ENCODE measurements at places on chromosomes 7 and 10.

DNA sequence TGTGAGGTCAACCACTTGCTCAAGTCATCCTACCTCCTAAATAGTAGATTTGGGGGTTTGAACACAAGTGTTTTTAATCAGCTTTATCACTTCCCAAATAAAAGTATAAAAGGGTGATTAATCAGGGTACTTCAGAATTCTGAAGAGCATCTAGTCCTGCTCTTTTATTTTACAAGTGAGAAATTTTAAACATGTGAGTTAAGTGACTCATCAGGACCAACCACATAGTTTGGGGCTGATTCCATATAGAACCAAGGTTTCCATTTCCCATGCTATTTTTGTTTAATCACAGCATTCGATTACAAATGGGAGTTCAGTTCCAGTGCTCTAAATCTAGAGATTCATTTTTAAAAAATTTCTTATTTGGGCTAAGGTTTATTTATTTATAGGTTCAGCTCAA lies 113.4 kb downstream of the GPR158 start:
- DNase-seq: no peak

DNA sequence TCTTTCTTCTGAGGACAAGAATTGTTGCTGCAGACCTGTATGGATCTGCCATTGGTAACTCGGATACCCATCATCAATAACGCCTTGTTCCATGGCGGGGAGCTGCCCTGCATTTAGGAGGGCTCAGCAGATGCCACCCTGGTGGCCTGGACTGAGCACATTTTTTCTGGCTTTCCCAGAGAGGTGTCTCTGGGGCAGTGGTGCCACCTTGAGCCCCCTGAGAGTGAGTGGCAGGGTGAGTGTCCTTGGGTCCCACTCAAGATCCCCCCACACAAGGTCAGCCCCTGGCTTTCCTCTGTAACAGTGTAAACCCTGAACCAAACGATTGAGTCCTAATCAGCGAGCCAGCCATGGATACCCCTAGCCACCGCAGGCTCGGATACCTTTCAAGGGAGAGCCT lies 258.6 kb downstream of the GLRX3 start:
- DNase-seq: peak; percentile 18

- no peak for DNase-seq
Observed at GRCh38 chr7:92847305-92847704, 10.9 kb upstream of the CDK6 start.

DNA sequence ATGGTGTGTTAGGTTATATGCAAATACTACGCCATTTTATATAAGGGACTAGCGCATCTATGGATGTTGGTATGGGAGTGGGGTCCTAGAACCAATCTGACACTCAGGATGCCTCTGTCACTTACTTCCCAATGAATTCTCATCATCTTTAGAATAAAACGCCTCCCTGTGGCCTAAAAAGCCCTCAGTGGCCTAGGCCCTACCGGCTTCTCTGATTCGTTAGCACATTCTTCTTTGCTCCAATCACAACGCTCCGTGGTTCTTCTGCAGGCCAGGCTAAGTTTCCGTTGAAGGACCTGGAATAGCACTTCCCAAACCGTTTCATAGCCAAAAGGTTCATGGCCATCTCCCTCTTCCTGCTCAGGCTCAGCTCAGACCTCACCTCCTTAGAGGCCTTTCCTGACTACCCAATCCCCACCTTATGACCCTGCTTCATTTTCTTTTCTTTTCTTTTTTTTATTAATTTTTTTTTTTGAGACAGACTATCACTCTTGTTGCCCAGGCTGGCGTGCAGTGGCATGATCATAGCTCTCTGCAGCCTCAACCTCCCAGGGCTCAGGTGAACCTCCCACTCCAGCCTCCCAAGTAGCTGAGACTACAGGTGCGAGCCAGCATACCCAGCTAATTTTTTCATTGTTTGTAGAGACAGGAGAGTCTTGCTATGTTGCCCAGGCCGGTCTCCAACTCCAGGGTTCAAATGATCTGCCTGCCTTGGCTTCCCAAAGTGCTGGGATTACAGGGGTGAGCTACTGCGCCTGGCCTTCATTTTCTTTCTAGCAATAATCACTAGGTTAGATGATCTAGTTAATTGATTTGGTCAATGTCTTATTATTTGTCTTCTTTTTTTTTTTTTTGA lies 24.5 kb upstream of the YWHAG start:
- DNase-seq: no peak

GRCh38 chr7:69677054-69677852 lies 79.0 kb downstream of the AUTS2 start:
- DNase-seq: no peak

GRCh38 chr10:27527666-27528295 lies 23.7 kb downstream of the RAB18 start:
- no peak for DNase-seq

GRCh38 chr7:42560866-42561265 lies 323.9 kb upstream of the GLI3 start:
- DNase-seq: no peak

GRCh38 chr10:19449860-19450259 lies 366.4 kb upstream of the PLXDC2 start:
- DNase-seq: no peak

- no peak for DNase-seq
Observed at GRCh38 chr7:135822376-135822775, 73.8 kb upstream of the FAM180A start.

DNA sequence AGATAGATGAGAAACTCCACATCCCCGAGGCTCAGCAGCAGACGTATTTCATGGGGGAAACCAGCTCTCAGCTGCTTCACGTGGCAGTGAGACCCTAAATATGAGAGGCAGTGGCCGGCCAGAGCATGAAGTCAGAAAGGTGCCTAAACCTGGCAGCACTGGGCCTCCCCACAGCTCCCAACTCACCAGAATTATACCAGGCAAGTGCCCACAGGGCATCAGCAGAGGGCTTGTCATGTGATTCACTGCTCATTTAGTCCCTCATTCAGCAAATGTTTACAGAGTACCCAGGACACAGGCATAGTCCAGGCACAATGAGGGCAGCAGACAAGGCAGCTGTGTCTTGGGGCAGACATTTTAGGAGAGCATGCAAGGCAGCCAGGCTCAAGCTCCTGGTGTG lies 212.6 kb downstream of the PTPRN2 start:
- no peak for DNase-seq

GRCh38 chr10:61804414-61804813 lies 97.1 kb upstream of the ARID5B start:
- DNase-seq: no peak

- DNase-seq: no peak
Observed at GRCh38 chr7:20089431-20089830, 127.8 kb downstream of the MACC1 start.

DNA sequence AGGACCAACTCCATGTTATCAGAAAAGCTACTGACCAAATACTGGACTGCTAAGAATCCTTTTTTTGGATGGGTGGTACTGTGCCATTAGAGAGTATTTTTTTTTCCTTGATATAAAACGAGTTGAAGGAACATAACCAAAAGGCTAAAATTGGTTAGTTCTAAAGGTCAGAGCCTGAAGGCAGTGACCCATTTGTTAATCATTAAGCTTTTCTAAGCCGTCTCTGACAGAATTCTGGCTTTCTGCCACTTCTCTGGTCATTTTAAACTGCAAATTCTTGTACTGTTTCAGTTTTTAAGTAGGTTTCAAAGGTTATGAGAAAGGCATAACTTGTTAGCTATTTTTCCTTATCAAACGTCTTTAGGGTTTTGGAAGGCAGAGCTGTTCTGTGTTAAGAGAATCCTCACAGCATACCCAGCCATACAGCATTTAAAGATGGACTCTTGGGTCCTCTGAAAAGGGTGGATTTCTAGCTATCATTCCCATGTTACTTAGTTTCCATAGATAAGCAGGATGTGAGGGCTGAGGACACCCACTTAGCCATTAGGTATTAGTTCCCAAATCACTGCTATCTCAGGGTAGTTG lies 196.8 kb downstream of the RNLS start:
- DNase-seq: no peak

DNA sequence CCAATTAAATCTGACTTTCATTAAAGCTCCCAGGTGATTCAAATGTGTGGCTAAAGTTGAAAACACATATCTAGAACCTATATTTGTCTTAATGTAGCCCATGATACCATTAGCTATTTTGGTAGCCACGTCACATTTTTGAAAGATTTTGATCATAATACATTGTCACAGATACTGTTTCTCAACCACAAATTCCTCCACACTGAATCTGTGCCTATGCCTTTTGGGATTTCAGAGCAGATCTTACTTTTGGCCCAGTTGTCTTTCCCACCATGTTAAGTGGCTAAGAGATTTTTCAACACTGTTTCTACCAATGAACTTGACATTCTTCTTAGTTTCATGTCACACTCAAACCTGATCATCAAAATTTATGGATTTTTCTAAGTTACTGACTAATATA lies 47.4 kb downstream of the CH25H start:
- DNase-seq: no peak

GRCh38 chr7:1028775-1029636 lies 15.3 kb upstream of the GPR146 start:
- DNase-seq: peak; percentile 80

DNA sequence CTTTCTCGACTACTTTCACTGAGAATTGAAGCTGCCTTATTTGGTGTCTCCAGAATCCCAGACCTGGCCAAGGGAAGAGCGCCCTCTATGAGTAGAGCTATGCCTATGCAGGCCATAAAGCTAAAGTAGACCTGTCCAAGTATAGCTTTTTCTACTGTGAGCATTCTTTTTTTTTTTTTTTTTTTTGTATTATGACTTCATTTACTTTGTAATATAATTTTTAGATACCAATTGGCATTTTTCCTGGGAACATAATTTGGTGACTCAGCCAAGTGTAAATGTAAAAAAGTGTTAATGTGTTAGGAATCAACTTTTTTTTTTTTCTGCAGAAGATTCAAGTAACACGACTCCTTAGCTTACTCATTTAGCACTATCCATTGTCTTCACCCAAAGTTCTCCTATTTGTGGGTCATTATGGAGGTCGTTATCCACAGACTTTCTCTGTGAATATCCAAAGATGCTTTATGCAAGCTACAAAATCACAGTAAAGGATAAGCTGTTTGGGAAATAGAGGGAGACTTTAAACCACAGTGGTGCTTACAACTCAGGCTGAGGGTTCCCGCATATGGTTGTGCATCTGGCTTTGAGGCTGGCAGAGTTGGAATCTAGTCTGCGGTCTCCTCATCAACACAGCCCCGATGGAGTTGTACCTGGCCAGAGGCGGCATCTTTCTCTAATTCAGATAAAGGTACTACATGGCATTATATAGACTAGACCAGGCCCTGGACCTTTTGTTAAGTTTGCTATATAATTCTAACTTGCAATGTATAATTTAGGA lies 1040.2 kb upstream of the SORCS1 start:
- DNase-seq: no peak

GRCh38 chr10:36591436-36591835 lies 534.0 kb upstream of the ANKRD30A start:
- no peak for DNase-seq

DNA sequence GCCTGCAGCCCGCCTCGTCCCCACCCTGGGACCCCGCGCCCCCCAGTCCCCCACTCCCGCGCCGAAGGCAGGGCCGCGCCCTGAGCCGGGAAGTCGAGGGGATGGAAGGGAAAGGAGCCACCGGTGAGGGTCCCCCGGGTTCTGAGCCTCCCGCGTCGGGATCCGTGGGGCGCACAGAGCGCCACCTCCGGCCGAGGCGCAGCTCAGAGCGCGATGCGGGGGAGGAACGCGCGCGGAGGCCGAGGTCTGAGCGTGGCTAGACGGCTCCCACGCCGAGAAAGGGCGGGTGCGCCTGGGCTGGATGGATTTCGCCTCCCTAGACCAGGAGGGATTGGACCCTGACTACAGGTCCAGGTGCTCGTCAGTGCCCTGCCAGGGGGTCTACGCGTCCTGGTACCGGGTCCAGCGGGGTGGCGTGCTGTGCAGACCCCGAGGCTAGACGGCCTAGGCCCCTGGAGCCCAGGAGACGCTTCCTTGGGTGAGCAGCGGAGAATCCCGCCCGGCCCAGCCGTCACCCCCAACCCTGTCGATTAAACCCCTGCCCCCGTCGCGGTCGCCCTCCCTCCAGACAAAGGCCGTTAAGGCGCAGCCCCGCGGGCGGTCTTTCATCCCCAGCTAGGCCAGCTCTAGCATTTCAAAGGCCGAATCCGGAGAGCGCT lies 986 bp upstream of the PDGFA start:
- no peak for DNase-seq

- DNase-seq: no peak
Observed at GRCh38 chr7:101588131-101588935, 40.8 kb downstream of the MYL10 start.

Measured in left forelimb (tissue), 1 donor.